ENCODE measurements at places on chromosomes 2 and 18. TPM values are rescaled to one million over a fixed set of nuclear protein-coding genes. Genes with fewer than 3 reads are reported as not detected.

- no peak for DNase-seq
Measured at GRCh38 chr2:101698014-101698843, 722 bp downstream of the MAP4K4 start.

The DPP4 gene
- polyA plus RNA-seq: 130 TPM

DNA sequence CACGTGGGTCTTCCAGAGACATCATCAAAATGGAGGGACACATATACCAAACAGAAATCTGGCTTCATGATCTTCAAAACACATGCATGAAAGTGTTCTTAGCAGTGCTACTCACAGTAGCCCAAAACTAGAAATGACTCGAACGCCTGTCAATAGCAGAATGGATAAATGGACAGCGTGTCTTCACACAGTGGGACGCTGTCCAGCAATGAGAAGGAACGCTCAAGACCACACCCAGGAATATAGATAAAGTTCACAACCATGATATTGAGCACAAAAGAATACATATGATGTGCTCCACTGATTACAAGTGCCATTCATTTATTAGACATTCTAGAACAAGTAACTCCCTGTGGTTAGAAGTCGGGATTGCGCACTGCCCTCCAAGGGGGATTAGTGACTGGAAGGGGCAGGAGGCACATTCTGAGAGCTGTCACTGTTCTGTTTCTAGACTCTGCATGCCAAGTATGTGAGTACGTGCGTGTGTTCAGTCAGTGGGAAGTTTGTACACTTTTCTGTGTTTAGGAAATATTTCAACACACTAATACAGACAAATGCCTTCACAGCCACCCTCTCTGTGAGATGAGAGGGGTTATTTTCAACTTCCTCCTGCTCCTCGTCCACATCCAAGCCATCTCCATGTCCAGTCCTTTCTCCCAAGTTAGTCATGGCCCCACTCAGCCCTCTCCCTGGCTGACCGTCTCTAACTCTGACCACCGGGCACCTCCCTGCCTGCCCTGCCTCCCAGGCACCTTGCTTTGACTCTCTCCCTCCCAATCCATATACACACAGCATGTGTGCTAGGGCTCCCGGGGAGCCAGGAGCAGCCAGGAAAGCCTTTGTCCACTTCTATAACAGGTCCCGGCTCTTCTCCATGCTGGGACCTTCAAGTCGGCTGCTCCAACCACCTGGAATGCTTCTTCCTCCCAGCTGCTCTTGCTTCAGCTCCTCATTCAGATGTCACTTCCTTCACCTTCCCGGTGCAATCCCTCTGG, 26.9 kb upstream of the TNS1 start:
- no peak for DNase-seq

The CNNM3 gene
- 30.6 TPM for polyA plus RNA-seq

The PKP4 gene
- polyA plus RNA-seq: 119 TPM

All from left renal cortex interstitium (tissue), 4 donors.